Astrocyte (in vitro differentiated cells and primary cell): ENCODE measurements at places on chromosomes 7 and 10. TPM values are rescaled to one million over a fixed set of nuclear protein-coding genes. Genes with fewer than 3 reads are reported as not detected.

DNA sequence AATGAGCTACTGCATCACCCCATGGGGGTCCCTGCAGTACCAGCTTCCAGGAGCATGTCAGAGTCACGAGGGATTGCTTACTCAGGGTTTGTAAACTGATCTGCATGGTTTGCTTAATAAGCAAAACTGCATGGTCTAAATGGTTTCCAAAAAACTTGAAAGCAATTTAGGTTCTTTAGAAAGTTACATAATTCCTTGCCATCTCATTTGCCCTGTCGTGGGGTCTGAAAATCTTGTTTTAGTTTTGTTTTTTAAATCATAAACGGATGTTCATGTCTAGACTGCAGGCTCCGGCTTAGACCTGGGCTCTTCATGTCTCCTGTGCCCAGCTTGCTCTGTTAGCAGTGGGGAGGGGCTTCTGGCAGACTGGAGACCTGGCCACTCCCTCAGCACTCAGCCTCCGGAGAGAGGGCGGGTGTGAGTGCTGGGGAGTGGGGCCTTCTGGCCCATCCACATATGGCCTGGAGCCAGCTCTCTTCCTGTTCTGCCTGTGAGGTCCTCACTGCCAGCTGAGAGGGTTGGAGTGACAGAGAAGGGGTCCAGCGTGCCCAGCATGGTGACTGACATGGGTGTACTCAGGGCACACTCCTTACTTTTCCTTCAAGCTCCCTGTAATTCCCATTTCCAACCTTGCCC is 17.5 kb downstream of the PRF1 start:
- no peak for DNase-seq
- H3K27me3 ChIP-seq = peaks cover 16% of the 10 kb centered on the region
- H3K27ac ChIP-seq = no peak overlapping the region
- H3K4me1 ChIP-seq = peaks cover 8% of the 10 kb centered on the region

DNA sequence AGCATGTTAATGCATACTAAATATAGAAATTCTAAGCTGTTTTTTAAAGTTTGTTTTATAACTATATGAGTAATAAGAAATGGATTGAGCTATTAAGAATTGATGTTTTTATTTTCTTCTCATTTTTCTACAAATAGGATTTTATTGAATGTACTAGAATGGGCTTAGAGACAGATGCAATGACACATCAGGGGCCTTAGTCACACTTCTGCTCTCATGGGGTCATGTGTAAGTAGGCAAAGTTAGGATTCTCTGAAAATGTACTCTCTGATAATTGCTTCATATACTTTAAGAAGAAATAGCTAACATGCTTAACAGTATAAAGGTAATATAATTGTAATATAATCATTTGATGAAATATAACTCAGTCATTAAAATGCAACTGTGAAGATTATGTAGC is 154.6 kb downstream of the ZNF438 start:
- no peaks in the 10 kb centered on the region for H3K4me1 ChIP-seq
- H3K27ac ChIP-seq = no peak overlapping the region
- H3K4me3 ChIP-seq = no peak overlapping the region

DNA sequence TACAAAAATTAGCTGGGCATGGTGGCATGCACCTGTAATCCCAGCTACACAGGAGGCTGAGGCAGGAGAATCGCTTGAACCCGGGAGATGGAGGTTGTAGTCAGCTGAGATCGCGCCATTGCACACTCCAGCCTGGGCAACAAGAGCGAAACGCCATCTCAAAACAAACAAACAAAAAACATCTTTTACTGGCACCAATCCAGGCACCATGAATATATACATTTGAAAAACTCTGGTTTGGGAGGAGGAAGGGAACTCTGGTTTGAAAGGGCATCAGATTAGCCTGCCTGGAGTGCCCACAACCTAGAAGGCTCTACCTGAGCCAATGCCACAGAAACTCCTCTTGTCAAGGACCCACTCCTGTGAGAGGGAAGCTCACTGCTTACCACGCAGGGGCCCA is 15.9 kb downstream of the POLL start:
- H3K4me3 ChIP-seq = no peak overlapping the region
- peaks cover 12% of the 10 kb centered on the region for H3K4me1 ChIP-seq
- DNase-seq = no peak
- H3K36me3 ChIP-seq = no peaks in the 10 kb centered on the region

DNA sequence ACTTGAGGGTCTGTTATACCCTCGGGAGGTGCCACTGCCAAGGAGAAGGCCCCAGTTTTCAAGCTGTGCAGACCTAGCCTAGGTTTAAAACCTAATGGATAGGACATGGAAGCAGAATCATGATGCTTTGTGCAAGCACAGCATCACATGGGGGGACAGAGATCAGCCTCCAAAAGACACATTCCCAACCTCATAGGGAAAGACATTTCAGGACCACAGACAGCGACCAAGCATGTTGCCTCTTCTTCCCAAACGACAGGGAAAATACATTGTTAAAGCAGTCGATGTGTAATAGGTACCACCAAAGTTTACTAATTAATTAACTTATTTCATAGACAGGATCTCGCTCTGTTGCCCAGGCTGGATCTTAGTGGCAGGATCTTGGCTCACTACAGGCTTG is 573.9 kb downstream of the TCERG1L start:
- no peaks in the 10 kb centered on the region for H3K27me3 ChIP-seq
- no peak overlapping the region for H3K4me3 ChIP-seq
- H3K4me1 ChIP-seq = no peaks in the 10 kb centered on the region
- H3K36me3 ChIP-seq = no peaks in the 10 kb centered on the region
- DNase-seq = no peak
- no peak overlapping the region for H3K27ac ChIP-seq

GRCh38 chr7:16345979-16346958 is 75.1 kb downstream of the CRPPA start:
- peak overlapping the region; percentile 60 for H3K27ac ChIP-seq
- DNase-seq = peak; percentile 95
- H3K4me3 ChIP-seq = no peak overlapping the region
- H3K36me3 ChIP-seq = no peaks in the 10 kb centered on the region
- no peaks in the 10 kb centered on the region for H3K27me3 ChIP-seq

GRCh38 chr10:60704471-60704870 is 73.8 kb upstream of the CDK1 start:
- no peaks in the 10 kb centered on the region for H3K36me3 ChIP-seq
- H3K27ac ChIP-seq = no peak overlapping the region
- H3K4me3 ChIP-seq = no peak overlapping the region
- H3K4me1 ChIP-seq = no peaks in the 10 kb centered on the region
- H3K27me3 ChIP-seq = no peaks in the 10 kb centered on the region

DNA sequence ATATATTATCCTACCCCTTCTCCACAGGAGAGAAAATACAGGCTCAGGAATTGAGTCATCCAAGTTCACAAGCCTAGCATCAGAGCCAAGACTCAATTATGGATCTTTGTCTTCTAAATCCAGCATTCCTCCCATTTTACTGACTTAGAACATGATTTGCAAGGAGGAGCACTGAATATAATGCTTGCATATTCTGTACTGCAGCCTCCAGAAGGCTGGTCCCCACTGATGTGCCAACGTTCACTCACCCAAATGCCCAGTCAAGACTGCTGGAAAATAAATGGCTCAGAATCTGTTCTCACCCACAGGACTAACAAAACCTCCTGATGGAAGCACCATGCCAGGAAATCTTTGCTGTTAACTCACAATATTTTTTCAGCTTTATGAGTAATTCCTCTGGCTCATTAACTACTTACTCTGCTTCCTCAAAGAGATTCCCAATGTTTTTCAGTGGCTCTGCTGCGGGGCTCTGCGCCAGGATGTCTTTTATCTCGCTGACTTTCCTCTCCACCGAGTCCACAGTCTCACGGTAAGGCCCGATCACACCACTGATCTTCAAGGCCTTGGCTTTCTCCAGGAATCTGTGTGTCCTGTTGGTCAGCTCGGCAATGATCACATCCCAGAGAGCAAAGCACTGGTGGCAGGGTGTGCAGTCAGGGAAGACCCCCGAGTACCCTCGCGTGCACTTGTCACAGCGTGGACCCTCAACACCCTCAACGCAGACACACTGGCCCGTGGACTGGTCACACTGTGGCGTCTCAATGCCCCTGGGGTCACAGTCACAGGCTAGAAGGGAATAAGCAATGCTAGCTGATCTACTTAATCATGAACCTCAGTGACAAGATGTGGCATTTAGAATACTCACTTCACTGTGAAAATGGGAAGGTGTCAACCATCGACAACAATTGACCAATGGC is 48.8 kb downstream of the DLD start:
- peaks cover 44% of the 10 kb centered on the region for H3K4me1 ChIP-seq
- H3K27me3 ChIP-seq = no peaks in the 10 kb centered on the region
- H3K36me3 ChIP-seq = peaks cover 65% of the 10 kb centered on the region
- peak overlapping the region; percentile 95 for H3K27ac ChIP-seq
- H3K4me3 ChIP-seq = no peak overlapping the region

The LANCL2 gene
- total RNA-seq = 35.6 and 35.9 TPM in 2 replicates
